T-helper 17 cell (primary cell): ENCODE measurements at places on chromosomes 7 and 10. TPM values are rescaled to one million over a fixed set of nuclear protein-coding genes. Genes with fewer than 3 reads are reported as not detected.

CADPS2 gene
- not detected for total RNA-seq

NUDT13 gene
- 0.86 TPM for total RNA-seq

IDI2 gene
- not detected for total RNA-seq

MMD2 gene
- total RNA-seq, result not detected

LRRC4 gene
- 0.34 TPM for total RNA-seq

PTF1A gene
- not detected for total RNA-seq

ANKRD22 gene
- total RNA-seq, result not detected

SPDYE2 gene
- total RNA-seq, result 0.21 TPM

SLC26A5 gene
- not detected for total RNA-seq

HPS1 gene
- total RNA-seq, result 76.5 TPM

GRCh38 chr7:102236592-102237287 is 49.9 kb upstream of the SH2B2 start:
- no peak for DNase-seq

GRCh38 chr10:17412323-17412722 is 42.1 kb downstream of the ST8SIA6 start:
- no peak for DNase-seq

GRCh38 chr7:146956321-146956720 is 839.7 kb downstream of the CNTNAP2 start:
- DNase-seq, result no peak

GRCh38 chr10:124025152-124025551 is 68.2 kb downstream of the CHST15 start:
- DNase-seq, result no peak

GRCh38 chr7:115008465-115009114 is 86.7 kb downstream of the MDFIC start:
- no peak for DNase-seq

- peak; percentile 68 for DNase-seq
Measured at GRCh38 chr10:97914837-97915211, 65.2 kb downstream of the GOLGA7B start.

- DNase-seq, result no peak
Measured at GRCh38 chr7:28068811-28069216, 111.8 kb downstream of the JAZF1 start.

- no peak for DNase-seq
Measured at GRCh38 chr7:102813191-102814024, 64.6 kb downstream of the FAM185A start.

DNA sequence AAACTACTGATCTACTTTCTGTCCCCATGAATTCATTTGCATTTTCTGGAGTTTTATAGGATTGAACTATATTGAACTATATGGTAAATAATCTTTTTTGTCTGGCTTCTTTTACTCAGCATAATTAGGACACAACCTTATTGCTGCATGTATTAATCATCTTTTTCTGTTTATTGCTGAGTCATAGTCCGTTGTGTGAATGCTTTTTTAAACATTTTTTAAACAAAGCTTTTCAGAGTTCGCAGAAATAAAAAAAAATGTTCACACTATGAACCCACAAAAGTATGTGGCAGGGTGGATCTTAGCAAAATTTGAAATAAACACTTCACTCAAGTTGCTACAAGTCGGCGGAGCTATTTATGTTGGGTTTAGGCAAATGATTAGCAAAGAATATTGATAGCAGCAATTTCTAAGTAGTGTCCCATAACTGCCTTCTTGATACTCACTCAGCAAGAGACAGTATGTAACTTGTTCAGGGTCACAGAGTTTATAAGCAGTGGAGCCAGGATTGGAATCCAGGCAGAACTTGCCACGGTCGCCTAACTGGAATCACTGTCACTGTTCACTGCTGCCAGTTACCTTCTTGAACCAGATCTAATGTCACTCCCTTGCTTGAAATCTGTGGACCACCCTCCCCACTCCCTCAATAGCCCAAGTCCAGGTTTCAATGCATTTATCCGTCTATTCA is 5.6 kb downstream of the CH25H start:
- DNase-seq, result no peak

- no peak for DNase-seq
Measured at GRCh38 chr7:112212571-112212970, 6.1 kb downstream of the ZNF277 start.

GRCh38 chr10:127735156-127735555 is 1.8 kb upstream of the FOXI2 start:
- DNase-seq, result no peak
